COLO829 (cell line): ENCODE measurements at places on chromosomes 5 and 9.

DNA sequence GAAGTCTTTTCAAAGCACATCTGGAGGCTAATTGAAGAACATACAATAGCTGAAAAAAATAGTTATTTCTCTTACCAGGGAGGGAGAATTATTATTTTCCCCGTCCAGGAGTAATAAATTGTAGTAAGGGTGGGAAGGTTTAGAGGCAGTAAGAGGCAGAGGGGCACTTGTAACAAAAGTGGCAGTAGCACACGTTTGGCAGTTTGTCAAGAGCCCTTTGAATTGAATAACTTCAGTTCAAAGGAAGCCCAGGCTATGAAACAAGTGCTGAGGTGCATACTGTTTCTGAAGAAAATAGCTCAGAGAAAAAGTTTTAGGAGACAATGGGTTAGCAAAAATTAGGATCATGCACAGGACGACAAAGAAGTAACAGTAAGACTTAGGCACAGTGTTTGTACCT lies 451.3 kb downstream of the LRRC70 start:
- no peak for DNase-seq

- no peak for DNase-seq
Measured at GRCh38 chr5:42874621-42875198, 63.0 kb upstream of the SELENOP start.

DNA sequence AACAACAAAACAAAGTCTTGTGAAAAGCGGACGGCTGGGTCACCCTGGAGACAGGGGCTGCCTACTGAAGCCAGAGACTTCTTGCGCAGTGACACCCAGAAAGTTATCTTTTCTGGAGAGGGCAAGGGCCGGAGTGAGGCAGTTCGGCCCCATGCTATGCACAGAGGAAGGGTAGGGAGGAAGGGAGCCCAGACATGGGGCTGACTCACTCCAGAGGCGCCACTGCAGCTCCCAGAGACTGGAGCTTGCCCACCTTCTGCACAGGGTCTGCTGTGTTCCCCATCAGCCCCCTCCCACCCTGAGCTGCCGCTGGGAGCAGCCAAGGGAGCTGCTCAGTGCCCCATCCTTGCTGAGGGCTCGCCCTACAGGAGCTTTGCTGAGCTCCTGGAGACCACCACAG lies 13.3 kb downstream of the SLC6A3 start:
- DNase-seq = no peak

DNA sequence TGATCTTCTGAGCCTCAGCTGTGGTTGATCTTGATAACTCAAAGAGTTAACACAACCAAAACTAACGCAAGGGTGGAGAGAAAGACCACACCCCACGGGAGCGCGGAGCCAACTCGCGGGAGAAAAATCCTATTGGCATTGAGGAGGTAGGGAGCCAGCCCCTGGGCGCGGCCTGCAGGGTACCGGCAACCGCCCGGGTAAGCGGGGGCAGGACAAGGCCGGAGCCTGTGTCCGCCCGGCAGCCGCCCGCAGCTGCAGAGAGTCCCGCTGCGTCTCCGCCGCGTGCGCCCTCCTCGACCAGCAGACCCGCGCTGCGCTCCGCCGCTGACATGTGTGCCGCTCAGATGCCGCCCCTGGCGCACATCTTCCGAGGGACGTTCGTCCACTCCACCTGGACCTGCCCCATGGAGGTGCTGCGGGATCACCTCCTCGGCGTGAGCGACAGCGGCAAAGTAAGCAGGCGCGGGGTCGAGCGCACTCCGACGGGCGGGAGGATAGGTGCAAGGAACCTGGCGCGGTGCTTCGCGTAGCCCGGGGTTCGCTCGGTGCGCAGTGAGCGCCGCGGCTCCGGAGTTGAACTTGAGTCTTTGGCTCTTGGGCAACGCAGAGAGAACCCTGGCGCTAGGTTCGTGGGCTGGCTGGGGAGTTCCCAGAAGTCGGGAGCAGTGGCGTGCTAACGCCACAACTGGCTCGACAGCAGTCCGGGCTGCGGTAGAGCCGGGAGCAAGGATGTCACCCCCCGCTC lies at the start of gene GDA:
TSS of gene GDA (plus strand) at position 210 of the 745 bp plus-strand sequence. CDS start at position 330, 120 bp downstream.
- DNase-seq = no peak

GRCh38 chr9:96612105-96612965 lies 7.3 kb downstream of the CDC14B start:
- DNase-seq = peak; percentile 81

DNA sequence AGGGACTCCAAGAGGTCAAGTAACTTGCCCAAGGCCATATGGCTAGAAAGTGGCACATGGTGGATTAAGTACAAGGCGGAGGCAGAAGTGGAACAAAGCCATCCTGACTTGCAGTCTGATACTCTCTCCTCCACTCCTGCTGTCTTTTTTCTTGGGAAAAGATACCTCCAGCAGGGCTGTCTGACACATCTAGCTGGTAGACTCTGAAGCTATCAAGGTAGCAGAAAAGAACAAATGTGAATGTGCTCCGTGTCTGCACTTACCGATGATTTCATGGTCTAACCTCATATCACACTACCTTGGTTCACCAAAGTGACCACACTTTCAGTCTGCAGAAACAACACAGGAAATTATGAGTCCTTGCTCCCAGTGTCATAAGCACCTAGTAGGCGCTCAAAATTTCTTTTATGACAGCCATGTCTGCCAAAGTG lies 284.8 kb downstream of the CRB2 start:
- DNase-seq = no peak

- DNase-seq = no peak
Measured at GRCh38 chr5:78930721-78931120, 54.4 kb downstream of the ARSB start.

GRCh38 chr5:64229163-64229774 lies 63.6 kb downstream of the RNF180 start:
- peak; percentile 33 for DNase-seq

DNA sequence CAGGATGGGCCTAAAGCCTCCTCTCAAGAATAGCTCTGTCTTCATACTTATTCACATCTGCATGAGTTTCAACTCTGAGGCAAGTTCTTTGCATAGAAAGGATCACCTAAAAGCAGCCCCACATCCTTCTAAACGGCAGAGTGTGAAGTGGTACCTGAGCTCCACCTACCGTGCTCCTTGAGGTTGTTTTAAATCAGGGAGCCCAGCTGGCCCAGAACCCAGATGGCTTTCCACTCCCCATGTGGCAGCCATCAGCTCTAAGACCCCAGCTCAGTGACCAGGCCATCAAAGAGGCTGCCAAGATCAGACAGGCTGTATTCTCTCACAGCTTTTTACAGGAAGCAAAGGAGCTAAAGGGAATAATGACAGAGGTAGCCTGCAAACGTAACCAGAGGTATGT lies 299.3 kb downstream of the RASEF start:
- no peak for DNase-seq

- no peak for DNase-seq
Measured at GRCh38 chr9:5111696-5112095, 73.7 kb downstream of the INSL6 start.
